ENCODE measurements at places on chromosomes 7 and 10.

DNA sequence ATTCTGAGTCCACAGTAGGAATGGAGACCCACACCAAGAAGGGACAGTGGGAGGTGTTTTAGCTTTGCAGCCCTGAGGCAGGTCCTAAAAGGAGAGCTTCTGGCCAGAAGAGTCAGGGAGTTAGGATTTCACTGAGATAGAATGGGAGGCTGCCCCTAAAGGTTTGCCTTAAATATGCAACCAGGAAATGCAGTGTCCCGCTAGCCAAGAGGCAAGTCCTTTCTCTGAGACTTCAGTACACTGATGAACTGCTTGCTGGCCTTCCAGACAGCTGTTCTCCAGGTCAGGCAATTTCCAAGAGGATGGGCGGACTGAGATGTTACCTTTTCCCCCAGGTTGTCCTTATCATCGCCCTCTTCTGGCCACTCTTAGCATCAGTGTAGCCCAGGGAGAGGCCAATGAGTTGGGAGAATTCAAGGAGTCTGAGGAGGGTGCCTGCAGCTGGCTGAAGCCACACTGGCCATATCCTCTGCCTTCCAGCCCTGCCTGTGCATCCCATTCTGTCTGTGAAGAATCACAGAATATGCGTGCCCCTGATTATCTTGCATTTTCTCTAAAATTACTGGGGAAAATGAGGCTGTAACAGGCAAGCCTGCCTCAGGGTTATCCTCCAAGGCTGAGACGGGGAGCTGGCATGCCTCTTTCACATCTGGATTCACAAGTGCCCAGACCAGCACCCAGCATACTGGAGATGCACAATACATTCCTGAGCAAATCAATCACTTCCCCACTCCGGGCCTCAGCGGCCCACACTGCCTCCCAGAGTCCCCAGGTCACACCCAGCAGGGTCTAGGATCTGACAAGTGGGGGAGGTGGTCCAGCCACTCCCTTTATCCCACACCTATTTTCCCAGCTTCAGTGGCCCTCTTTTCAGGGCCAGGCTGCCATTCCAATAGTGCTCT is 2.4 kb downstream of the TLL2 start:
- peaks cover 5% of the 10 kb centered on the region for H3K4me1 ChIP-seq
- H3K27ac ChIP-seq, result no peak overlapping the region
- no peak overlapping the region for H3K4me3 ChIP-seq
- H3K36me3 ChIP-seq, result no peaks in the 10 kb centered on the region

- peak within 1 kb of the TSS; percentile 84 for H3K27ac ChIP-seq
- H3K4me1 ChIP-seq, result peaks cover 7% of the 10 kb centered on the region
Observed at GRCh38 chr7:134778941-134779740, at the start of gene CALD1. Gene CALD1 (plus strand): TSS chr7:134779634. CDS start chr7:134867734, 88,100 bp downstream.

GRCh38 chr7:43303740-43304241 is 191.3 kb downstream of the HECW1 start:
- no peak for DNase-seq
- no peak overlapping the region for H3K4me3 ChIP-seq
- no peaks in the 10 kb centered on the region for H3K4me1 ChIP-seq
- H3K27ac ChIP-seq, result no peak overlapping the region

DNA sequence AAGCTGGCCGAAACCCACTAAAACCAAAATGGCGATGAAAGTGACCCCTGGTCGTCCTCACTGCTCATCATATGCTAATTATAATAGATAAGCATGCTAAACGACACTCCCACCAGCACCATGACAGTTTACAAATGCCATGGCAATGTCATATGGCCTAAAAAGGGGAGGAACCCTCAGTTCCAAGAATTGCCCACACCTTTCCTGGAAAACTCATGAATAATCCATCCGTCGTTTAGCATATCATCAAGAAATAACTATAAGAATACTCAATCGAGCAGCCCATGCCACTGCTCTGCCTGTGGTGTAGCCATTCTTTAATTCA is 422.0 kb downstream of the CALN1 start:
- H3K4me1 ChIP-seq, result no peaks in the 10 kb centered on the region
- H3K36me3 ChIP-seq, result no peaks in the 10 kb centered on the region
- no peak overlapping the region for H3K27ac ChIP-seq
- H3K27me3 ChIP-seq, result no peaks in the 10 kb centered on the region
- no peak overlapping the region for H3K4me3 ChIP-seq
- DNase-seq, result no peak
